ENCODE measurements at places on chromosomes 2 and 18.

GRCh38 chr2:128635361-128635900 lies 316.8 kb upstream of the HS6ST1 start:
- DNase-seq: no peak

DNA sequence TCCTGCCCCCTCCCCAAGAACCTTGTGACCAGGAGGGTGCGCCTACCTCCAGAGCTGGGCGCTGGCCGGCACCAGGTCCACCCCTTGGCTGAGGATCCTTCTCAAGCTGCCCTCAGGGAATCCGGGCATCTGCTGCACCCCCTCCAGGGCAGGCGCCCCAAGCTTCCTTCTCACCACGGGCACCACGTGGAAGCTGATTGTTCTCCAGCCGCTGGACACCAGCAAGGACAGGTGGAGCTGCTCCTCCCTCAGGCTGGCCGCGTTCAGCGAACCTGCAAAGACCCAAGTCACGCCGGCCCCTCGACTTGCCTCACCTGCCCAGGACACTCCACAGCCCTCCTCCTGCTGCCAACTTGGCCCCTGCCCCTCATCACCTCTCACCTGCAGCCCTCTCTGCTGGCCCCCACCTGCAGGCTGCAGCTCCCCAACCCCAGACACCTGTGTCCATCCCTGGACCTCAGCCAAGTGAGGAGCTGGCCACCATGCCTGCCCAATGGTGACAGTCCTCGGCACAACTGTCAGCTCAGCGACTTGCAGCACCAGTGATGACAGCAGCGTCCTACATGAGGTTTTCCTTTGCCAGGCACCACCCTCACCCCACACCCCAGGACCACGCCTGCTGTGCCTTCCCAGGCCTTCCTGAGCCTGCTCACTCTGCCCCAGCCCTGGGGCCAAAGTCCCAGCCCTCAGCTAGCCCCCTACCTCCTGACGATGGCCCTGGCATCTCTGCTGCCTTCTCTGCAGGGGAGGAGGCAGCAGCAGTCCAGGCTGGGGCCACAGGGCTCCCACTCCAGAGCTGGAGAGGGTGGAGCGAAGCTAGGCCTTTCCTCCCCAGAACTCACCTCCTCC lies 4.2 kb downstream of the MAB21L4 start:
- no peak for DNase-seq

DNA sequence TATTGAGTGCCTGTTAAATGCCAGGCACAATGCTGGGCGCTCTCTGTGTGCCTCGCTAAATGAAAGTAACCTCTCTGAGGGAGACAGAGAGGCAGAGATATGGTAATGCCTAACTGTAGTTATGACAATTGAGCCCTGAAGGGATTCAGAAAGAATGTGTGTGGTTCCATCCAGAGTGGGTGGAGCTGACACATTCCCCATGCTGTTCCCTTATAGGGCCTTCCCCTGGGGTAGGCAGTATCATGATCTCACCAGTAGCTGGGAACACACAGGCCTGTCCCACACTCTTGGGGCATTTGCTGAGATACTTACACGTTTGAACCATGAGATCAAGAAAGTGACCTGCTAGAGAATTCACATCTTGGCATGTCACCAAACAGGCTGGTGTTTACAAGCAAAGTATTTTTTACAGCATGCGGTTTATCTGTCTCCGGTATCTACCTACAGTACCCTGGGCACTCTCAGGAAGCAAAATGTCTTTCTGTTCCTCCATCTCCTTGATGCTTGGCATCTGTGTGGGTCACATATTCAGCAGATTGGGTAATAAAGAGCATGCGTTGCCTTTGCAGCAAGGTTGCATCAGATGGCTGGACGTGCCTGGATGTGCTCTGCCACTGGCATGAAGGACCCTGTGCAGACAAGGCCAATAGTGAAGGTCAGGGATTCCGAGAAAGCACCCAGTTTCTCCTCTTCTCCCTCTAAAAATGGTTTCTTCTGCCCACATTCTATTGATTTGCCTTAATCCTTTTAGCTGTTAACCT lies 9.4 kb downstream of the CTIF start:
- DNase-seq: no peak

DNA sequence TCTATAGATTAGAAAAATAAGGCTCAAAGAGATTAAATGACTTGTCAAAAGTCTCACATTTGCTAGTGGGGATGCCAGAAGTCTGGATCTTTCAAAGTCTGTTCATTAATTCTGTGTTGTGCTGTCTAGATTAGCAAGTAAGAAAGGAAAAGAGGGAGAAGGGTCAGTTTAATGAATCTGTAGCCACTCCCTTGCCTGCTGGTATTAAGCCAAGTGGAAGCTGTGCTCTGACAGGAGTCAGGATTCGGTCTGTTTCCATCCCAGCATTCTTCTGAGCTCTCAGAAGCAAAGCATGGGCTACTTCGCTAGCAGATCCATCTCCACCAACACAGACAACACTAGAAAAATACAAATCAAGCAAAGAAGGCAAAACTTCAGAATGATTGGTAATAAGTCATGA lies 98.5 kb downstream of the CERKL start:
- no peak for DNase-seq

DNA sequence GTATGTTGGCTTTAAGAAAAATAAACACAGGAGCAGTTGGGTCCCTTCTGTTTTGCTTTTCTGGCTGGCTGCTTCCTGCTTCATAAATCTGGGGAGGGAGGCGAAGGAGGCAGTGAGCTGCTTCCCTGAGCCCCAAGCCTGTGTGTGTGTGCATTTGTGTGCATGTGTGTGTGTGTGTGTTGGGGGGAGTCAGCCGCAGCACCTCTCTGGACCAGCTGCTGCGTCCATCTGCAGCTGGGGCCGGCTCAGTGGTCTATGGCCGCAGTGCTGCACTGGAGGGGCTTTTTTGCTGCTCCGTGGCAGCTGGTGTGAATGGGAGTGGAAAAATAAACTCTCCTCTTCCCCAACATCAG lies 192.3 kb downstream of the RNF144A start:
- no peak for DNase-seq

- no peak for DNase-seq
Observed at GRCh38 chr2:8925411-8925810, 78.1 kb downstream of the MBOAT2 start.

- no peak for DNase-seq
Observed at GRCh38 chr2:193990868-193991267, 1666.2 kb upstream of the SLC39A10 start.

DNA sequence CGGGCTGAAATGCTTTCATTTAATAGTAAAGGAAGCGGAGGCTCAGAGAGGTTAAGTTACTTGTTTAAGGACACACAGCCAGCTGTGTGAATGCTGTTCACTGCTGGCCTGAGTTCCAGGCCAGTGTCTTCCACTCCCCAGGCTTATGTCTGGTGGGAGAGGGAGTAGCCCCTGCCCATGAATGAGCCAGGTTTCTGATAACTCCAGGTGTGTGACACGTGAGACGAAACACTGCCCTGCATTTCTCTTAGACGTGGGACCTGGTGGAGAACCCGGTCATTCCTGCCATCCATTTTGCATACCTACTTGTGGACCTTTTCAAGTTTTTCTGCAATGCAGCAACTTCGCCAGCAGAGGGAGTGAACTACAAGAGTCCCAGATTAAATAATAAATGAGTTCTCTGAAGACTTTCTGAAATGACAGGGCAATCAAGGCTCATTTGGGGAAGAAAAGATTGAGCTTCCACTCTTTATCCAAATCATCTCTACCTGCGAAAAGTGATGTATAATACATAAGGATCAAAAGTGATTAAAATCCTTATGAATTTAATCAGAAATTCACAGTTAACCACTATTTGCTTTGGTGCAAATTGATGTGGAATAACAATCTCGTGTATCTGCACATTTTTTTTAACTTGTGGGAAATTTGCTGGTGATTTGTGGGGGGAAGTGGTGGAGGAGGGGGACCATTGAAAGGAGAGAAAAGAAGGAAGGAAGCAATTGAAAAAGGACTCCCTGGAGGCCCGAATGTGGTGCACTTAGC lies 79.4 kb upstream of the ASB18 start:
- no peak for DNase-seq

GRCh38 chr2:232362174-232362900 lies 16.2 kb upstream of the ALPP start:
- DNase-seq: no peak

GRCh38 chr2:174699993-174700766 lies 64.1 kb downstream of the CHRNA1 start:
- no peak for DNase-seq

- DNase-seq: no peak
Observed at GRCh38 chr2:46097714-46098480, 199.3 kb upstream of the EPAS1 start.

- no peak for DNase-seq
Observed at GRCh38 chr2:160077912-160078810, 15.7 kb upstream of the PLA2R1 start.

DNA sequence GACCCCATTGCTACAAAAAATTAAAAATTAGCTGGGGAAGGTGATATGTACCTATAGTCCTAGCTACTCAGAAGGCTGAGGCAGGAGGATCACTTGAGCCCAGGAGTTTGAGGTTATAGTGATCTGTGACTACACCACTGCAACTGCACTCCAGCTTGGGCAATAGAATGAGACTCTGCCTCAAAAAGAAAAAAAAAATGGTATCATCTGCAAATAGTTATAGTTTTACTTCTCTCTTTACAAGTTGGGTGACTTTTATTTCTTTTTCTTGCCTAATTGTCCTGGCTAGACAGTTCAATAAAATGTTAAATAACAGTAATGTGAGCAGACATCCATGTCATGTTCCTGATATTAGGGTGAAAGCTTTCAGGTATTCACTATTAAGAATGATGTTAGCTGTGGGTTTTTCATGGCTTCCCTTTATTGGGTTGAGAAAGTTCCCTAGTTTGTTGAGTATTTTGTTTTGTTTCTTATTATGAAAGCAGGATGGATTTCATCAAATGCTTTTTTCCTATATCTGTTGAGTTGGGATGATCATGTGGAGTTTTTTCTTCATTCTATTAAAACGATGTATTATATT lies 24.9 kb upstream of the ACOXL start:
- no peak for DNase-seq

GRCh38 chr2:38659115-38659514 lies 6.8 kb upstream of the GALM start:
- no peak for DNase-seq

DNA sequence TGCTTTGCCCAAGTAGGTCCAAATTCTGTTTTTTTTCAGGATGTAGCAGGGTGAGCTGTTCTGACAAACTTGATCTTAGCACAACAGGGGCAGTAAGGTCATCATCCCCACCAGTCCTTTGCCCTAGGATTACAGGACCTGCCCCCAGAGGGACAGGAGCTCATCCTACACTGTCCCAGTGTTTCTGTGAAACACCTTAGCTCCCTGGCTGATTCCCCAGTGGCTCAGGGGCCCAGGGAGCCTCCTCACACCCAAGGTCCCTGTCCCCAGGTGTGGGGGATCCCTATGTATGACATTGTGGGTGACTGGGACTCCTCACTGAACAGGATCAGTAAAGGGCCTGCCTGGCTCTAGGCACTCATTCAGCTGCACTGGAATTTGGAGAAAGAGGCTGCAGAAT lies 191.2 kb downstream of the ANKRD30B start:
- DNase-seq: no peak

DNA sequence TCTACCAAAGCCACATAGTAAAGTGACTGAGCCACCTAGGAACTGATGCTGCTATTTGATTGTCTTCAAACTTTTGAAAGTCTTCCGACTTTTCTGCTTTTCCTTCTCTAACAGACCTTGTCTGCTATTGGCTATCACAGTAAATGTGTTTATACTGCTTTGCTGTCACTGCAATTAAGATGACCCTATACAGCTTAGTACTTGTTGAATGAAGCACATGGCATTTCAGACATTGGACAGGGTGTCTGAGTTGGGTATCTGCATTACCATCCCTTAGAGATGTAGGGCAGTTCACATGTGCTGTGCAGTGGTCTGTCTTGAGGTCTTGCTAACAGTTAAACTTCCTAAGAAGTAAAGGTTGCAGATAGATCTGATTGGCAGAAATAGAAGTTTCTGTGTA lies 3.6 kb downstream of the WDR43 start:
- no peak for DNase-seq

DNA sequence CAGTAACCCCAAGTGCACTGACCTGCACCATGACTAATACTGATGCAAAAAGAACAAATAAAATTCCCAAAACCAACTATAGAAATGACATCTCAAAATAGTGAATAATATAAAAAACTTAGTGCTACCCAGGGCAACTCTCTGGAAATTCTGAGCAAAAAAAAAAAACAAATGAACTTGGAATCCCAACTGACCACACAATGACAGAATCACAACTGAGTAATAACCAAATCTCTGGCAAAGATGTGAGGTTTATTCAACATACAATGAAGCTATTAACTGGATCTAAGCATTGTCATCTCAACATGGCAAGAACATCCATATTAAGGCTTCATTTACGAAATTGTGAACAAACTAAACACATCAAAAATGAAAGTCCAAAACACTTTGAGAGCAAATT lies 22.7 kb downstream of the EXOC6B start:
- DNase-seq: no peak

DNA sequence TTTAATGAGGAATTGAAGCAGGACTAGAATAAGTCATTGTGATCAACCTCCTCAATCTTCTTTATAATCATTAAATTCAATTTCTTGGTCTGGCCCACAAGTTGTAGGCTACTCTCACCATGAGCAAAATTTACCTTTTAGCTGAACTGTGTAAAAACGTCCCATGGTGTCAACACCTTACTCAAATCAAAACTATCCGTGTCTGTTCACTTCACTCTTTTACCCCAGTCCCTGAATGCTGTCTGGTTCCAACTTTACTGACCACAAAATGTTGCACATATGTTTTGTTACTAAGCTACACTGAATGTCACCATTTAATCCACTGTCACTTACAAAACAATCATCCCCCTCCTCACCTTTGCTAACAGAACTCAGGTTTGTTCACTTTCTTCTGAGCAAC lies 951.6 kb upstream of the SLC39A10 start:
- DNase-seq: no peak

All from activated CD4-positive, alpha-beta T cell treated with anti-CD3 and anti-CD28 coated beads, Interleukin-2, amount 50 U/mL, for 24 hours (primary cell).